ENCODE measurements at places on chromosomes 7 and 10.
A peak's percentile ranks its signal among the peaks of the same experiment; 100 is the strongest.

GRCh38 chr10:77350134-77350533, 287.5 kb downstream of the KCNMA1 start:
- no peak overlapping the region for H3K27ac ChIP-seq
- H3K4me1 ChIP-seq, result peaks cover 8% of the 10 kb centered on the region
- H3K4me3 ChIP-seq, result no peak overlapping the region
- H3K27me3 ChIP-seq, result no peaks in the 10 kb centered on the region

DNA sequence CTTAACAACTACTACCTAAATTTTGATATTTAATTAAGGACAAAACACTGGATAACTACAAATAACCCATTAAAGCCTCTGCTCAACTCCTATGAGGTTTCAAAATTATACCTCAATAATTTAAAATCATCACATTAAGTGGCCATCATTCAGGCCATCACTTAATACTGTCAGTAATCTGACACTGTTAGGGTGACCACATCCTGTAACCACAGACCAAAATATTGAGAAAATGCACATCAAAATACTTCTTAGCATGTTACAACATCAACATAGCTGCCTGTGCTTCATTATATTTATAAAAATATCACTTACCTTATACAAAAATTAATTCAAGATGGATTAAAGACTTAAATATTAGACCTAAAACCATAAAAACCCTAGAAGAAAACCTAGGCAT, 23.3 kb downstream of the SEM1 start:
- no peak overlapping the region for H3K4me3 ChIP-seq
- no peaks in the 10 kb centered on the region for H3K27me3 ChIP-seq
- H3K4me1 ChIP-seq, result peaks cover 12% of the 10 kb centered on the region
- H3K27ac ChIP-seq, result no peak overlapping the region
- no peak for DNase-seq

- no peaks in the 10 kb centered on the region for H3K36me3 ChIP-seq
- H3K27ac ChIP-seq, result no peak overlapping the region
- H3K4me1 ChIP-seq, result no peaks in the 10 kb centered on the region
- H3K27me3 ChIP-seq, result no peaks in the 10 kb centered on the region
- no peak for DNase-seq
Measured at GRCh38 chr7:139086454-139086853, 23.1 kb downstream of the ZC3HAV1 start.

DNA sequence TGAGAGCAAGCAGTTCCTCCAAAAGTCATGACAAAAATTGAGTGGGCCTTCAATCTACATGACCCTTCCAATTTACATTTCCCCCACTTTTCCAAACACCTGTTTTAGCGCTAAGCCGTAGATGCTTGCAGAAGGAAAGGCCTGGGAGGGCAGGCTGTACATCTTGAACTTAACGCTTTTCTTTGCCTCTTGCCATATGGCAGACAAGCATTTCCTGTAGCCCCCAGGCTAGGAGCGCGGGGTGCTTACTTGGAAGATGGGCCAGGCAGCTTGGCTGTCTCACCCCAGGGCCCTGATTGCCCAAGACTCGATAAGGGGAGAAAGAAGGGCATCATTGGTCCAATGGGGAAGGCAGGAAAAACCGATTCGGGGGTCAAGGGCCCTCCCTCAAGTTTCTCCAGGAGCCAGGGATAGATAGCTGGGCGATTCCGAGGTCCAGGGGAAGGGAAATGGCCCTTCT, 1.8 kb downstream of the HOXA10 start:
- H3K4me3 ChIP-seq, result peak overlapping the region; percentile 88
- H3K27ac ChIP-seq, result peak overlapping the region; percentile 98
- DNase-seq, result peak; percentile 33
- H3K36me3 ChIP-seq, result no peaks in the 10 kb centered on the region
- no peaks in the 10 kb centered on the region for H3K27me3 ChIP-seq
